Fibroblast of lung (primary cell): ENCODE measurements at places on chromosomes 7 and 10. TPM values are rescaled to one million over a fixed set of nuclear protein-coding genes. Genes with fewer than 3 reads are reported as not detected.

GRCh38 chr7:2354186-2354938, at the start of gene EIF3B:
Gene EIF3B, plus strand, starts transcription at chr7:2354827. Its CDS starts 95 bp downstream, at chr7:2354922.
- H3K27me3 ChIP-seq: no peaks in the 10 kb centered on the region
- DNase-seq: peak; percentile 93
- peaks cover 7% of the 10 kb centered on the region for H3K36me3 ChIP-seq
- H3K4me1 ChIP-seq: no peaks in the 10 kb centered on the region
- peak within 1 kb of the TSS; percentile 49 for H3K4me3 ChIP-seq
- peak within 1 kb of the TSS; percentile 99 for H3K27ac ChIP-seq

ZNF117 gene
- 5.6 and 6.3 TPM in 2 replicates for total RNA-seq

FZD1 gene
- total RNA-seq: 10.8 and 12.6 TPM in 2 replicates

NRBF2 gene
- total RNA-seq: 44.4 and 49.2 TPM in 2 replicates

DNA sequence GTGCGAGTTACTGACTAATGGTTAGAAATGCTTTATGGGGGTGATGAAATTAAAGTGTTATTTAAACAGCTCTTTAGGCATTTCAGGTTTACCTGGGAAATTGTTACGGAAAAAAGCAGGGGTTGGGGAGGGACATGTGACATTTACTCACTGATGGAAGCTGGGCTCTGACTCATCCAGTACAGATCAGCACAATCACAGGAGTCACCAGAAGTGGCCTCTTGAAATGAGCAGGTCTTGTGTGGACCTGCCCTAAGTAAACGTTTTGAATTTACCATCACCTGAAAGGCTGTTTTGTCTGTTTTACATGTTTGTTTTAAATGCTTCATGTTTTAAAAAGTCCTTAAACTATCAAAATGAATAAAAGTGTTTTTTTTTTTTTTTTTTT, 2.3 kb downstream of the GLRX3 start:
- no peaks in the 10 kb centered on the region for H3K27me3 ChIP-seq
- peak overlapping the region; percentile 25 for H3K27ac ChIP-seq
- peak overlapping the region; percentile 79 for H3K4me3 ChIP-seq
- H3K4me1 ChIP-seq: peaks cover 6% of the 10 kb centered on the region
- DNase-seq: peak; percentile 38

- no peak overlapping the region for H3K4me3 ChIP-seq
- H3K36me3 ChIP-seq: no peaks in the 10 kb centered on the region
- peaks cover 9% of the 10 kb centered on the region for H3K4me1 ChIP-seq
- no peak overlapping the region for H3K27ac ChIP-seq
- DNase-seq: no peak
- no peaks in the 10 kb centered on the region for H3K27me3 ChIP-seq
Observed at GRCh38 chr7:142579946-142580345, 169.3 kb upstream of the PRSS1 start.

- no peak overlapping the region for H3K27ac ChIP-seq
- no peak for DNase-seq
- no peak overlapping the region for H3K4me3 ChIP-seq
- H3K36me3 ChIP-seq: no peaks in the 10 kb centered on the region
Observed at GRCh38 chr10:103514244-103514643, 20.7 kb downstream of the NEURL1 start.

- no peaks in the 10 kb centered on the region for H3K27me3 ChIP-seq
- DNase-seq: peak; percentile 17
- peaks cover 4% of the 10 kb centered on the region for H3K4me1 ChIP-seq
- no peaks in the 10 kb centered on the region for H3K36me3 ChIP-seq
- peak overlapping the region; percentile 1 for H3K27ac ChIP-seq
Observed at GRCh38 chr10:88994019-88994418, 3.4 kb downstream of the FAS start.

DNA sequence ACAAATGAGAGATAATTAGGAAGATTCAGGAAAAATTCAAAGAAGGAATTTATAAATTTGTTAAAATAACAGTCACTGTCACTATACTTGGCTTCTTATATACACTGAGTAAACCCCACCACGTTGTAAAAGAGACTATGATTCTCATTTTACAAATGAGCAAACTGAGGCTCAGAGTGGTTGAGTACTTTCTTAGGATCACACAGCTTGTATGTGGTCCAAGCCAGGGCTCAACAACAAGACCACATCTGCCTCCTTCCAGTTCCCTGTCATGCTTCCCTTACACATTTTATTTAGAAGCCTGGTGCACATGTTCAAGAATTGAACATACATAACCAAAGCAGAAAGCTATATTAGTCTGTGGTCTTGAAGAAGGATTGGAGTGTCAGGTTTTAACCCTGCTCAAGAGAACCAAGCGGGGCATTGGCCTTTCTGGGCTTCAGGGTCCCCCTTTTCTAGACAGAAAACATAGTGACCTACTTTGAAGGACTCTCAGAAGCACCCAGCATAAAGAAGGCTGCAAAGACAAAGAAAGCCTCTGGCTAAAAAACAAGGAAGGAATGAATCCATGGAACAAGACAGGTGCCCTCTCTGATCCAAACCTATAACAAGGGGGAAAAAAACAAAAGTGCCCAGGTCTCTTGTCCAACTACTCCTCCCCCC, 846 bp downstream of the MRLN start:
- no peak overlapping the region for H3K27ac ChIP-seq
- H3K4me1 ChIP-seq: no peaks in the 10 kb centered on the region
- DNase-seq: no peak

DNA sequence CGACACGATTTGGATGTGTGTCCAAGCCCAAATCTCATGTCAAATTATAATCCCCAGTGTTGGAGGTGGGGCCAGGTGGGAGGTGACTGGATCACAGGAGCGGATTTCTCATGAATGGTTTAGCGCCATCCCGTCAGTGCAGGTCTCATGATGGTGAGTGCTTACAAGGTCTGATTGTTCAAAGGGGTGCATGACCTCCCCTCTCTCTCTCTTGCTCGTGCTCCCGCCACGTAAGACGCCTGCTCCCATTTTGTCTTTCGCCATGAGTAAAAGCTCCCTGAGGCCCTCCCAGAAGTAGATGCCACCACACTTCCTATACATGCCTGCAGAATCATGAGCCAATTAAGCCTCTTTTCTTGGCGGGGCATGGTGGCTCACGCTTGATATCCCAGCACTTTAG, 71.5 kb upstream of the NANOS1 start:
- no peak for DNase-seq
- no peaks in the 10 kb centered on the region for H3K36me3 ChIP-seq
- H3K4me1 ChIP-seq: peaks cover 4% of the 10 kb centered on the region
- H3K27me3 ChIP-seq: peaks cover 3% of the 10 kb centered on the region
- H3K4me3 ChIP-seq: no peak overlapping the region

DNA sequence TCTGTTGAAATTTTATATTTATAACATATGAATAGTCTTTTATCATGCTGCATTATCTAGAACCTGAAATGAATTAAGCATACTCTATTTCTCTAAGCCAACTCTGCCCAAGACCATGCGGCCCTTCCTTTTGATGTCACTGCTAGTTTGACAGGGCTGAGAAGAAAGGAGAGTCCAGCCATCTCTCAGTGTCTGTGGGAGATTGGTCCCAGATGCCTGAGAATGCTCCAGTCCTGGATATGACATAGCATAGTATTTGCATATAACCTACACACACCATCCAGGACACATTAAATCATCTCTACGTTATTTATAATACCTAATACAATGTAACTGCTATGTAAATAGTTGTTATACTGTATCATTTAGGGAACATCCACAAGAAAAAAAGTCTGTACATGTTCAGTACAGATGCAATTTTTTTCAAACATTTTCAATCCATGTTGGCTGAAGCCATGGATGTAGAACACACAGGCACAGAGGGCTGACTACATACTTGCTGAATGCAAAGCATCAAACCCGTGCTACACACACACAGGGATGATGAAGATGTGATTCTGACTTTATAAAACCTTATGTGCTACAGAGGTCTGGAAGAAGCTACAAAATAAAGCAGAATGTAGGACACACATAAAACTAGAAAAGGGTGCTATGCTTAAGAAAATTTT, 315.4 kb downstream of the PARD3 start:
- no peaks in the 10 kb centered on the region for H3K4me1 ChIP-seq
- H3K36me3 ChIP-seq: no peaks in the 10 kb centered on the region
- H3K27ac ChIP-seq: no peak overlapping the region
- H3K4me3 ChIP-seq: no peak overlapping the region
- H3K27me3 ChIP-seq: no peaks in the 10 kb centered on the region
- DNase-seq: no peak

ATG9B gene
- total RNA-seq: under 0.01 TPM in 1 of 2 replicates, not detected in the other

GRCh38 chr10:1328981-1329614, 272.9 kb downstream of the WDR37 start:
- H3K4me3 ChIP-seq: no peak overlapping the region
- DNase-seq: no peak
- H3K36me3 ChIP-seq: no peaks in the 10 kb centered on the region
- no peaks in the 10 kb centered on the region for H3K4me1 ChIP-seq
- H3K27ac ChIP-seq: no peak overlapping the region

- no peaks in the 10 kb centered on the region for H3K36me3 ChIP-seq
- peaks cover 12% of the 10 kb centered on the region for H3K4me1 ChIP-seq
- no peaks in the 10 kb centered on the region for H3K27me3 ChIP-seq
- no peak within 1 kb of the TSS for H3K4me3 ChIP-seq
- H3K27ac ChIP-seq: no peak within 1 kb of the TSS
Observed at GRCh38 chr7:99272476-99273045, at the start of gene MYH16. Gene MYH16, plus strand, starts transcription at chr7:99272839.

ERVW-1 gene
- total RNA-seq: not detected in 2 replicates

GRCh38 chr7:22202141-22202540, 154.8 kb downstream of the RAPGEF5 start:
- H3K4me3 ChIP-seq: no peak overlapping the region
- no peaks in the 10 kb centered on the region for H3K4me1 ChIP-seq
- H3K36me3 ChIP-seq: no peaks in the 10 kb centered on the region
- no peak for DNase-seq
- H3K27ac ChIP-seq: no peak overlapping the region

- H3K27me3 ChIP-seq: no peaks in the 10 kb centered on the region
- peak; percentile 62 for DNase-seq
- H3K4me1 ChIP-seq: peaks cover 5% of the 10 kb centered on the region
- peaks cover 15% of the 10 kb centered on the region for H3K36me3 ChIP-seq
- H3K4me3 ChIP-seq: no peak overlapping the region
Observed at GRCh38 chr7:6398943-6399342, 48.8 kb downstream of the DAGLB start.

OR2A1 gene
- total RNA-seq: under 0.01 and 0.17 TPM in 2 replicates

CALML5 gene
- not detected in 2 replicates for total RNA-seq

DNA sequence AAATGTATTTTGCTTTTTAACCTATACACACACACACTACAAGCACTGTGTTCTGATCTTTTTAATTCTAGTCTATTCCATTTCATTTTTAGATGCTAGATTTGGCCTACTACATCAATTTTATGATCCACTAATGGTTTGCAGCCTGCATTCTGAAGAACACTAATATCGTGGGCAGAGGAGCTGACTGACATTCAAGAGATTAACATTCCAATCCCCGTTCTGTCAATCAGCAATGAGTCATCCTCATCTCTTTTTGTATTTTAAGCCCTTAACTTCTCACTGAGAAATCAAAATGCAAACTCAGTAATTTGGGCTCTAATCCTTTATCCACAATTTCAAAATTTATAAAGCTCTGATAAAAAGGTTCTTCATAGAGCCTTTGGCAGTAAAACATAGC, 47.1 kb upstream of the GAD2 start:
- H3K27ac ChIP-seq: no peak overlapping the region
- H3K36me3 ChIP-seq: no peaks in the 10 kb centered on the region
- H3K4me3 ChIP-seq: no peak overlapping the region
- no peaks in the 10 kb centered on the region for H3K4me1 ChIP-seq

DNA sequence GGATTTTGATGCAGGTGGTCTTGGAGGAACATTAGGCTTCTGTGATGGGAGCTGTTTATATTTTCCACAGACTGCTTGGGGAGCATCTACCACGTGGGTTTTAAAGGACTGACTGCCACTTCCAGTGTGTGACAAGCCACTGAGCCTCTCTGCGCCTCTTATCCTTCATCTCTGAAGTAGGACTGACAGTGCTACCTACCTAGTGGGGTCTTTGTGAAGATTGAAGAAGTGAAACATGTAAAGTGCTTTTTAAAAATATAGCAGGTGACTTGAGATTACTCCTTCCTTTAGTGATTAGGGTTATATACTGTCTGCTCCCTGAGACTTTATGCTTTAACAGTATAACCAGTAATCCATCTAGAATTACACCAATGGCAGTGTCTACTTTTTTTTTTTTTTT, 29.9 kb downstream of the NKX2-3 start:
- no peaks in the 10 kb centered on the region for H3K4me1 ChIP-seq
- DNase-seq: no peak
- no peaks in the 10 kb centered on the region for H3K36me3 ChIP-seq
- H3K27me3 ChIP-seq: peaks cover 3% of the 10 kb centered on the region
- no peak overlapping the region for H3K4me3 ChIP-seq
- no peak overlapping the region for H3K27ac ChIP-seq

GRCh38 chr7:107946451-107946850, 55.5 kb downstream of the DLD start:
- peaks cover 37% of the 10 kb centered on the region for H3K4me1 ChIP-seq
- H3K27ac ChIP-seq: no peak overlapping the region
- H3K4me3 ChIP-seq: no peak overlapping the region
- peaks cover 41% of the 10 kb centered on the region for H3K36me3 ChIP-seq
- H3K27me3 ChIP-seq: no peaks in the 10 kb centered on the region
- no peak for DNase-seq

DNA sequence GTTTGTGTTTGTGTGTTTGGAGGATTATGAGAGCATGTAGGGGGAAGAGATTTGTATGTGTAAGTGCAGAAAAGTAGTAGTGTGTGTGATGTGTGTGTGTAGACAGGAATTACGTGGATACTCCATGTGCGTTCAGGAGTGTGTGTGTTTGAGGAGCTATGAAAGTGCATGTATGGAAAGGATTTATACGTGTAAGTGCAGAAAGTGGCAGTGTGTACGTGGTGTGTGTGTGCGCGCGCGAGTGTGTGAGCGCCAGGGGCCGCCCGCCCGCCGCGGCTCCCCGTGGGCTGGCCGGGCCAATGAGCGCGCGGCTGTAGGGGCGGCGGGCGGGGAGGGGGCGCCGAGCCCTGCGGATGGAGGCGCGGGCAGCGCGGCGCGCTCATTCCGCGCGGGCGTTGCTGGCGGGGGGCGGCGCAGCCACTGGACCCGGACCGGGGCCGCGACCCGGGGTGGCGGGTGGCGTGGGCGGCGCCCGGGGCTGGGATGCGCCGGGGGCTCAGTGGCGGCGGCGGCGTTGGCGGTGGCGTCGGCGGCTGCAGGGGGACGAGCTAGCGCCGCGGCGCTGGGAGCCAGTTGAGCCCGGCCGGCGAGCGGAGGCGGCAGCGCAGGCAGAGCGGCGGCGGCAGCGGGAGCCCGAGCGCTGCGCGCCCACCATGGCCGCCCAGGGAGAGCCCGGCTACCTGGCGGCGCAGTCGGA, at the start of gene BICC1:
Gene BICC1 (plus strand): TSS at position 382 of the 697 bp plus-strand sequence. CDS start 272 bp downstream, at position 654.
- no peaks in the 10 kb centered on the region for H3K27me3 ChIP-seq
- peak within 1 kb of the TSS; percentile 80 for H3K27ac ChIP-seq
- H3K4me1 ChIP-seq: peaks cover 2% of the 10 kb centered on the region
- no peaks in the 10 kb centered on the region for H3K36me3 ChIP-seq

GIMAP1 gene
- under 0.01 TPM in 2 replicates for total RNA-seq

RAB19 gene
- not detected in 2 replicates for total RNA-seq

SCART1 gene
- total RNA-seq: 1.3 and 2.5 TPM in 2 replicates

- peaks cover 2% of the 10 kb centered on the region for H3K4me1 ChIP-seq
- no peak overlapping the region for H3K4me3 ChIP-seq
- DNase-seq: no peak
- H3K27ac ChIP-seq: no peak overlapping the region
Observed at GRCh38 chr10:63591600-63592379, 70.6 kb downstream of the REEP3 start.

MRPL32 gene
- 55.5 and 63.7 TPM in 2 replicates for total RNA-seq

- DNase-seq: no peak
- H3K4me1 ChIP-seq: no peaks in the 10 kb centered on the region
- no peaks in the 10 kb centered on the region for H3K27me3 ChIP-seq
- no peak overlapping the region for H3K27ac ChIP-seq
- H3K4me3 ChIP-seq: no peak overlapping the region
Observed at GRCh38 chr7:8437606-8438005, 4.2 kb downstream of the NXPH1 start.

- H3K27ac ChIP-seq: no peak overlapping the region
- H3K36me3 ChIP-seq: no peaks in the 10 kb centered on the region
- H3K4me3 ChIP-seq: no peak overlapping the region
- no peaks in the 10 kb centered on the region for H3K27me3 ChIP-seq
Observed at GRCh38 chr7:79317728-79318127, 135.7 kb downstream of the MAGI2 start.

SLC18A3 gene
- total RNA-seq: not detected in 2 replicates

IFIT1B gene
- total RNA-seq: under 0.01 TPM in 1 of 2 replicates, not detected in the other
